ENCODE measurements at places on chromosomes 3 and 15. TPM values are rescaled to one million over a fixed set of nuclear protein-coding genes. Genes with fewer than 3 reads are reported as not detected.

Gene CTXN2
- under 0.01 TPM for total RNA-seq

Gene ALDH1A3
- total RNA-seq, result 82.6 TPM

Gene GHSR
- total RNA-seq, result not detected

Gene AGTR1
- total RNA-seq, result not detected

Gene IL16
- 0.19 TPM for total RNA-seq

Gene WDR93
- under 0.01 TPM for total RNA-seq

Gene SECISBP2L
- total RNA-seq, result 25.1 TPM

Gene CACNA2D3
- not detected for total RNA-seq

Gene TRH
- not detected for total RNA-seq

Gene MCTP2
- total RNA-seq, result 0.47 TPM

Gene FEZF2
- total RNA-seq, result not detected

Gene TMIE
- 0.19 TPM for total RNA-seq

Gene MME
- 6.2 TPM for total RNA-seq

Gene FRMD4B
- total RNA-seq, result 107 TPM

Gene LCTL
- not detected for total RNA-seq
